ENCODE measurements at places on chromosomes 5 and 9.

DNA sequence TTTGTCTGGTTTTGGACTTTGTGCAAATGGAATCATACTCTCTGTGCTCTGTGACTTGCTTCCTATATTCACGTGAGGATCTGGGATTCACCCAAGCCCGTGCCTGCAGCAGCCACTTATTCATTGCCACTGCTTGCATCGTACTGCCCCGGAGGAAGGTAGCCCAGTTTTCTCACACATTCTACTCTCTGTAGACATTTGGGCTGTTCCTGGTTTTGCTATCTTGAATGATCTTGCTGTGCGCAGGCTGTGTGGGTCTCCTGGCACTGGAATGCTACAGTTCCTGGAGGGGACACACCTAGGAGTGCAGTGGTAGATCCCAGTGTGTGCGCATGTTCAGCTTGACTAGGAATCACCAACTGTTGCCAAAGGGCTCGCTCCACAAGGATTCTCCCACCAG, 99.2 kb upstream of the BOD1 start:
- no peak for DNase-seq

DNA sequence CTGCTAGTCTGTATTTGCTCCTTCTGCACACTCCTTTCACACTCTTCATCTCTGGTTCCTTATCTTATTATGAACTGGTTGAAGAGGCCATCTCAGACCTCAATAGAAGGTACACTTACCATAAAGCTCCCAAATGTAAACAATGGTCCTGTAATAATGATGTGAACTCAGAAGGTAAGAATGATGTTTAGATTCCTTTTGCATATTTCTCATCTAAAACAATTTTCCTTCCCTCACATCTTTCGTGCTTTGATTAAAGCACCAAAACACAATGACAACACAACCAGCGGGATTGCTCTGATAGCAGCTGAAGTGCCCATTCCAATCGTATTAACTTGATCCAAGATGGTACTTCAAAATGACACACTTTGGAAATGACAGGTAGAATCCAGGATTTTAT, 34.3 kb downstream of the NFIB start:
- DNase-seq = no peak

DNA sequence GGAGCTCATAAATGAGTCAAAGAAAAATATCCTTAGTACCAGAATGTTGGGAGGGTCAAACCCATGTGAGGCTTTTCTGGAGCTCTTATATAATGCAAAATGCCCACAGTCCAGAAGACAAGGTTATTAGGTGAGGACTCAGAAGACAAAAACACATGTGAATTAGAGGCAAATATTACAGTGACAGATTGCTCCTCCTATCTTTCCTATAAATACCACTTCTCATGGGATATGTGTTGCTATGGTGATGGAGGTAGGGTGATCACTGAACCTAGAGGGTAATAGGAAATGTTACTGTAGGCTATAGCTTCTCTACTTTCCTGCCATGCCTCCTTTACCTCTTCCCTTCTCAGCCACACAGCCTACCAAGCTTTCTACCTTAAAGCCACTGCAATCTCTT, 264.6 kb downstream of the SEC61B start:
- no peak for DNase-seq

DNA sequence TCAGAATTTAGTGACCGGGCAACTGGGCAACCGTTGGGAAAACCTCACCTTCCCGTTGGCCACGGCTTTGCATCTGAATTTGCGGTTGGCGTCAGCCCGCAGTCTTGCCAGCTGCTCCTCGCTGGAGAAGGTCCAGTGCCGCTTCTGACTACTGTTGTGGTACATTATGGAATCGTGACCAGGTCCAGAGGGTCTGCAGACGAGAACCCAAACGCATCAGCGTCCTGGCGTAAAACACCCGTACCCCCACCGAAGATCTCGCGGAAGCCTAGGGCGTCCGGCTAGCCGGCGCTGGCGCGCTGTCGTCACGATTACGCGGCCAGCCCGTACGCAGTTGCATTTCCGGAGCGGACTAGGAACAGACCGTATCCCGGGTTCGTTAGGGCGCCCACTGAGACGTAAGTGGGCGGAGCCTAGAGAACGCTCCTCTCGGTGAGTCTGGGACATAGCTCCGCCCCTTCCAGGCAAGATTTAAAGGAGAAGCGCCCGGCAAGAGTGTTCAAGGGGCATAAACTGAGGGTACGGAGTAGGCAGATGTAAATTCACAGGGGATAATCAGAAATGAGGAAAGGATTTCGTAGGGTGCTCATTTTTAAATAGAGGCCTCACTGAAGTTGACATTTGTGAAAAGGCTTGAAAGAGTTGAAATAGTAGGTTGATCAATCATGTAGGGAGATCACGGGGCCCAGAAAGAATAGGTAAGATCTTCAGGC, at the start of gene CCNH:
Gene CCNH, minus strand, starts transcription at position 301 of the 713 bp plus-strand sequence. Its CDS starts 136 bp downstream, at position 165.
- DNase-seq = peak; percentile 97

- no peak for DNase-seq
Measured at GRCh38 chr5:89313804-89314588, 431.0 kb upstream of the MEF2C start.

DNA sequence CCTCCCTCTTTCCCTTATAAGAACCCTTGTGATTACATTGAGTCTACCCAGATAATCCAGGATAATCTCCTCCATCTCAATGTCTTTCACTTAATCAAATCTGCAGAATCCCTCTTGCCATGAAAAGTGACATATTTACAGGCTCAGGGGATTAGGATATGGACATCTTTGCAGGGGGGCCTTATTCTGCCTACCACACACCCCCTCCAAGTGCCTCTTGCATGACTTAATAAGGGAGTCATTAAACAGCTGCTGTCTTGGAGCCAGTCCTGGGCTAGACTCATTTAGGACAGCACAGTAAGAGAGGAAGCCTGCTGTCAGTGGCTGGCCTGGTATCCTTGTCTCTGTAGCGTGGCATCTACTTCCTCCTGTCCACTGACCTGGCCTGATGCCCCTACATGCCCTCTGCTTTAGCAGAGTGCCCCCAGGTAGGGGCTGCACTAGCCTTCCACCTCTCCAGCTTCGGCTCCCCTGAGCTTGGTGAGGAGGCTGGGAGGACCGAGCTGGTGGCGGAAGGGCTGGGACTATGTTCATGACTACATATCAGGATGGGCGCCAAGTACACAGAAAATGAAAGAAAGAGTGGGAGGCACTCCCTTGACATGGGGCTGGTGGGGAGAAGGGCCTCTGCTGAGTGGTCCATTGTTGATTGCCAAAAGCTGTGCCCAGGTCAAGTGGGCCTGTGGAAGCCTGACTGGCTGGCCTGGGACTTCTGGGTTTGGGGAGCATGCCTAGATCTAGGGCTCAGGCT, 17.2 kb downstream of the ENHO start:
- no peak for DNase-seq

GRCh38 chr9:137606734-137607138, 1.2 kb downstream of the ARRDC1 start:
- DNase-seq = no peak

DNA sequence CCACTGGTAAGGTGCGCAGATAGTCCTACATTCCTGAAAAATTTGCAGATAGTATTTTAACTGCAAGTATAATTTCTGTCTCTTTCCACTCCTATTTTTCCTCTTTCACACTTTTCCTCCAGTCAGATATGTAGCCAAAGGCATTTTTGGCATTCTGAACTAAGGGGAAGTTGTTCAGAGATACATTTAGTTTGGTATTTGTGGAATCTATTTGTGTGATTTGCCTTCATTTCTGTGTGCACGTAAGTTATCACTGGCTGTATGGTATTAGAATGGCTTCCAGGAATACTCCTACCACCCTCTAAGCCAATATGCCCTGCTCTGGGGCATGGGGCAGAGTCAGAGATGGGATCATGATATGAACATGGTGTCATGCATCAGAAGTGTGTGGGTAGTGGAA, 45.8 kb upstream of the GRAMD2B start:
- no peak for DNase-seq

DNA sequence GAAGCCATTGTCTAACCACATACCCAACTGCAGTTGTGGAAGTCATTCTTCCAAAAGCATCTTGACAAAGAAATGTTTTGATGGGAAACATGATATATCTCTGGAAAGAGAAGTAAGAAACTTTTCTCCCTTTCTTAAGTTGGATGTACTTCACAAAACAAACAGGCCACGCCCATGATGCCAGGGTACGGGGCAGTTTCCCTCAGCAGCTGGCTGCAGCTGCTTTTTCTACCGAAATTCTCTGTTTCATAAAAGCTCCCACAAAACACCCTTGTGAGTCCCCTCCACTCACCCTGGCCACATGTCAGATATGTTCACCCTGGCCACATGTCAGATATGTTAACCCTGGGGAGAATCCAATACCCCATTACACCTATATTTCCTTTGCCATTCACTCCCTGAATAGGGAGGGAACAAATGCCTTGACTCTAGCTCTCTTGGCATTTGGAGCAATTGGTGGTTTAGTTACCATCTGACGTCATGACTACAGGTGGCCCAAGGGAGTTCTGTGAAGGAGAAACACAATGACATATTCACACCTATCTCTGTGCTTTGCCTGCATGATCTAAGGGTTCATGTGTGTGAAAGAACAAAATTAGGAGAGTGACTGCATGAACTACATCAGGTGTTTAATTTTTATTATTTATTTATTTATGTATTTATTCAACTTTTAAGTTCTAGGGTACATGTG, 103.0 kb downstream of the AOPEP start:
- DNase-seq = no peak

DNA sequence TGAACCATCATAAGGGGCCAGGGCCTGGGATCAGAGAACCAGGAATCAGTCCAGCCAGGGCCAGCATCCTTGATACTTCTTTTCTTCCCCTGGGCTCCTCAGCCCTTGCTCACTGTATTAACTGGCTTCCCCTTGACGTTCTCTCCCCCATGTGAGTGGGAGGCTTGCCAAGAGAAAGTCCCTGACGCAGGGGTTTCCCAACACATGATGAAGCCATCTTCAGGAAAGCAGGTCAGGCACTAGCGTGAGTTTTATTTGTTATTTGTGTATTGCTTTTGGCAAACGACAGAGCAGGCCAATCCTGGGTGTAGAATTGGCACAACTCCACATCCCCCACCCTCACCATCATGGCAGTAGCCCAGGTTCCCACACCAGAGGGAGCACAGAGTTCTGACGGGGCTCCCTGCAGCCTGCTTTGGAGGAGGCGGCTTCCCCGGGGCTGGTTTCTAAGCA, 165.5 kb upstream of the NFIL3 start:
- DNase-seq = no peak

- no peak for DNase-seq
Measured at GRCh38 chr5:122871661-122872060, 26.2 kb downstream of the SNX24 start.

GRCh38 chr5:176793343-176793699, 17.0 kb upstream of the UNC5A start:
- no peak for DNase-seq

GRCh38 chr5:40474250-40474649, 205.5 kb upstream of the PTGER4 start:
- no peak for DNase-seq

GRCh38 chr5:136427426-136427825, 62.1 kb upstream of the TRPC7 start:
- no peak for DNase-seq

DNA sequence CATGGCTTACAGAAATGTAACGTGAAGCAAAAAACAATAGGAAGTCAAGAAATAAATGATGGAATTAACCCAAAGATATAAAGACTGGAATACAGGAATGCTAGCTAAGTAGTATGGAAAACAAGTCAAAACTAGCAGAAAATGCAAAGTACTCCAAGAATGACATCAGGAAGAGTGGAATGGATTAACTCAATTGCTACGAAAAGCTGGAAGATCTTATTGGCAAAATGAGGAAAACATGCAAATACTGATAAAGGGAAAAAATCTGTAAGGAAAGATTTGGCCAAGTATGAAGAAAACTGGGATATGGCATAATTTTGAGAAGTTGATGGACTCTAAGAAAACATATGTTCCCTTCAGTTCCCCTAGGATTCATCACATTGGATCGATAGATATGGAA, 324.5 kb upstream of the ZNF608 start:
- DNase-seq = no peak

- DNase-seq = no peak
Measured at GRCh38 chr5:108639366-108639765, 108.3 kb upstream of the FER start.

DNA sequence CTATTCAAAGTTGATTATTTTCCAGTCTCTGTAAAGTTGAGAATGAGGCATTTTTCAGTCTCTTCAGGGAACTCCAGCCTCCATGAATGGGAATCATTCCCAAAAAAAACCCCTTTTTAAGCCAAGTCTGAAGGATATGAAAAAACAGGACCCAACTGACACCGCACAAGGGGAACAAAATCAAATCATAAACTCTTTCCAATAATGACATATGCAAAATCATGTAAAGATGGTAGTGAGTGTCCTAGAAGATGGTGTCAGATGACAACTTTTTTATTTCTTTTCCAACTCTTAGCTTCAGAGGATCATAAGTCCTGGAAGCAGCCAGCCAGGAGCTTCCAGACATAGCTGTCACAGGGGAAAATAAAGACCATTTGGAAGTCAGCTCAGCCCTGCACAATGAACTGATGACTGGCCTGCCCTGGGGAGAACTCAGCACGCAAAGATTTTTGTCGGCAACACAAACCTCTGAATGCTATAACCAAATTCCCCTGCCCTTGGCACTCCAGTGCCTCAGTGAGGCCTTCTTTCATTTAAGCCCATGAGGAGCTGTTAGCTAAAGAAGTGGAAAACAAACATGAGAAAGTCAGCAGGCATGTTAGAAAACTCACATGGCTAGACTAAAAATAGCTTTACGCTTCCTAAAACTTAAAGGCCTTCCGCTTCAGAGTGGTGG, 85.4 kb downstream of the SLC1A3 start:
- DNase-seq = no peak

DNA sequence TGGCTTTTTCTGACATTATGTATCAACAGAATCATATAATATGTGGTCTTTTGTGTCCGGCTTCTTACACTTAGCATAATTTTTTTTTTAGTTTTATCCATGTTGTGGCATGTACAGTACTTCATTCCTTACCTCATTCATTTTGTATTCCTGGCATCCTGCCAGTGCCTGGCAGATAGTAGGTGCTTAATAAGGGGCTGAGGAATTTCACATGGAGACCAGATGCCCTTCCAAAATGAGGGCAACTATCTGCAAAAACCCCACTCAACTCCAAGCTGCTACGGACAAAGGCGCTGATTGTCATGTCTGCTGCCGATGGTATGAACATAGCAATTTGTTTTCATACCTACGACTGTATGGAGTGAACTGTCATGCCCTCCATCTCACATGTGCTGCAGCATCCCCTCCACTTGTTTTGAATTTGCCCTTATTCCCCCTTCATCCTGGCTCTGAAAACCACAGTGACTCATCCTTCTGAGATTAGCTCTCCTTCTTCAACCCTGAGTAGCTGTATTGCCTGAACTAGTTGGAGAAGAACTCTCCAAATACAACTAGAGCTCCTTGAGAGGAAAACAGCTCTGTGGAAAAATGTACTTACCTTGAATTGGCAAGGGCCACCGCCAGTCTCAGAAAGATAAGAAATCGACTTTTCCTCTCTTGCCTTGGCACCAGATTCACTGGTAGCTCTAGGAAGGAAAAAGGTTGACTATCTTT, 41.3 kb upstream of the FOXE1 start:
- DNase-seq = no peak

GRCh38 chr5:76820526-76820890, 1.7 kb downstream of the F2RL1 start:
- DNase-seq = no peak

DNA sequence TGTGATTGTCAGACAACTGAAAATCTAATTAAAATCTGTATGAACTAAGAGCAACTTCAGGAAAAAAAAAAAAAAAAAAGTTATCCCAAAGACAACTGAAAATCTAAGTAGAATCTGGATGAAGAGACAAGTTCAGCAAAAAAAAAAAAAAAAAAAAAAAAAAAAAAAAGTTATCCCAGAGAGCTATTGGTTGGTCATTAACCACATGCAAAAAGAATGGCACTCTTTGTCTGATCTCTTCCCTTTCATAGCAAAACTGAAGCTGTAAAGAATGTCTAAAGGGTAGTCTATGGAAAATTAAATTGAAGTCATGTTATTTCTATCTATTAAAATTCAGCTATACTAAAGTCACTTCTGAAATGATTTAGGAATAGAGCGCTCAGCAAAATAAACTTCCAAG, 32.9 kb downstream of the STRBP start:
- DNase-seq = no peak

Measured in iPS DF 6.9 (cell line).